ENCODE measurements at places on chromosomes 7 and 10. TPM values are rescaled to one million over a fixed set of nuclear protein-coding genes. Genes with fewer than 3 reads are reported as not detected.

- peaks cover 6% of the 10 kb centered on the region for H3K36me3 ChIP-seq
- no peak overlapping the region for H3K27ac ChIP-seq
- no peaks in the 10 kb centered on the region for H3K27me3 ChIP-seq
- H3K4me3 ChIP-seq: no peak overlapping the region
Measured at GRCh38 chr7:102424129-102424551, 9.2 kb upstream of the ORAI2 start.

DNA sequence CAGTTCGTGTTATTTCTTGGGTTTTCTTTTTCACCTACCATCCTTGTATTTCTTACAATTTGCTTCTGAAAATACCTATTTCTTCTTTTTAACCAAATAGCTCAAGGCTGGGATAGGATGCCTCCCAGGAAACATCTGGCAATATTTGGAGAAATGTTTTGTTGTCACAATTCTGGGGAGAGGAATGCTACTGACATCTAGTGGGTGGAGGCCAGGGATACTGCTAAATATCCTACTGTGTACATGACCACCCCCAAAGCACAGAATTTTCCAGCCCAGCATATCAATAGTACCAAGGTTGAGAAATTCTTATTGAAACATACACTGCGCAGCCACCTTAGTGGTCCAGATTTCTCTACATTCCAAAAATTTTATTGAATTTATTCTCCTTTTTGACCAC, 55.5 kb downstream of the CNTNAP2 start:
- no peak overlapping the region for H3K4me3 ChIP-seq
- no peak for DNase-seq
- no peak overlapping the region for H3K27ac ChIP-seq
- no peaks in the 10 kb centered on the region for H3K36me3 ChIP-seq
- no peaks in the 10 kb centered on the region for H3K4me1 ChIP-seq

The CLCN1 gene
- not detected for total RNA-seq

The INHBA gene
- 2.0 TPM for total RNA-seq
